RPMI8226 (cell line): ENCODE measurements at places on chromosomes 7 and 10.

GRCh38 chr10:87706731-87707130 lies 47.1 kb downstream of the PAPSS2 start:
- no peak for DNase-seq

DNA sequence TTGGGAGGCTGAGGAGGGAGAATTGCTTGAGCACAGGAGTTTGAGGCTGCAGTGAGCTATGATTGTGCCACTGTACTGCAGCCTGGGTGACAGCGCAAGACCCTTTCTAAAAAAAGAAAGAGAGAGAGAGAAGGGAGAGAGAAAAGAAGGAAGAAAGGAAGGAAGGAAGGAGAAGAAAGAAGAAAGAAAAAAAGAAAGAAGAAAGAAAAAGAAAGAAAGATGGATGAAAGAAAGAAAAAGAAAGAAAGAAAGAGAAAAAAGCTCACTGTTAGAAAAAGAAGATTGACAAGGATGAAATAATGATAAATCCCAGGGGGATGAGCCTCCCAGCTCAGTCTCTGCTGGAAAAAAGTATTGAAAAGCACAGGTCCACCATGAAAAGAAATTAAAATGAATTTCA lies 22.8 kb upstream of the CARD11 start:
- DNase-seq, result no peak

DNA sequence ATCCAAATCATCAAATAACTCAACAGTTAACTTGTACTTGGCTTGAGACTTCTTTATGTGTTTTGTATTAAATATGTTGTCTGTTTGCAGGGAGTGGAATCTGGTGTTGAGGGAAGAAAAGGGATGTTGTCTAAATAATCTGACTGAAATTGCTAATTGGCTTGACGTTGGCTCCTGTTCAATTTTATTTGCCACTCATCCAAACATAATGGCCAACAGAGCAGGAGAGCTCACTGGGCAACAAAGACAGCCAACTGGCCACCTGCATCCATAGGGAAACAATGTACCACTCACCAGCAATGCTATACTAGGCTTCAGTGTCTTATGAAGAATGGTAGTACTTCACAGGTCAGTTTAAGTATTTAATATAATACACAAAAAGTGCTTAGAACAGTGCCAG lies 80.5 kb downstream of the FAM13C start:
- DNase-seq, result no peak

DNA sequence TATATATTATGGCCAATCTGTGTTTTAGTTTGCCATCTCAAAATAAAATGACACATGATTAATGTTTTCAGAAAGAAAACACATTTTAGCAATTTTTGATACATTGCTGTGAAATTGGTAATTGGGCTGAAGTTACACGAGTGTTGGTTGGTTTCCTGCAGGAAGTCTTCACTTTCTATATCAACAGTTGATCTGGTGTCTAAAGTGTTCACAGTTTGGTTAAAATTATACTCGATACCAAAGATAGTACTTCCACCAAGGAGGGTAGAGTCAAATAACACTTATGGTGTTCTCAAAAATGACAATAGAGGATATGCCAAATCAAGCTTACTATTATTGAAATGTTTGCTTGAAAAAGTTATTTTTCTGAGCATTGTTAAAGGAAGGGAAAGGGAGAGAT lies 120.3 kb upstream of the GLCCI1 start:
- DNase-seq, result no peak

DNA sequence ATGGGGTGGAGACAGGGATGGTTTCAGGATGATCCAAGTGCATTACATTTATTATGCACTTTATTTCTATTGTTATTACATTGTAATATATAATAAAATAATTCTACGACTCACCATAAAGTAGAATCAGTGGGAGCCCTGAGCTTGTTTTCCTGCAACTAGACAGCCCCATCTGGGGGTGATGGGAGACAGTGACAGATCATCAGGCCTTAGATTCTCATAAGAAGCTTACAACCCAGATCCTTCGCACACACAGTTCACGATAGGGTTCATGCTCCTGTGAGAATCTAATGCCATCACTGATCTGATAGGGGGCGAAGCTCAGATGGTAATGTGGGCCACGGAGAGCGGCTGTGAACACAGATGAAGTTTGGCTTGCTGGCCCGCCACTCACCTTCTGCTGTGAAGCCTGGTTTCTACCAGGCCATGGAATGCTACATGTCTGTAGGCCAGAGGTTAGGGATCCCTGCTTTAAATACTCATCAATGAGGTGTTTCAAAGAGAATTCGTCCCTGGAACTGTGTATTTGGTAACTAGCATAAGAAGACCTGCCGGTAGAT lies 21.2 kb upstream of the PRKCQ start:
- DNase-seq, result no peak

GRCh38 chr7:66138994-66139752 lies 24.5 kb downstream of the CRCP start:
- no peak for DNase-seq

DNA sequence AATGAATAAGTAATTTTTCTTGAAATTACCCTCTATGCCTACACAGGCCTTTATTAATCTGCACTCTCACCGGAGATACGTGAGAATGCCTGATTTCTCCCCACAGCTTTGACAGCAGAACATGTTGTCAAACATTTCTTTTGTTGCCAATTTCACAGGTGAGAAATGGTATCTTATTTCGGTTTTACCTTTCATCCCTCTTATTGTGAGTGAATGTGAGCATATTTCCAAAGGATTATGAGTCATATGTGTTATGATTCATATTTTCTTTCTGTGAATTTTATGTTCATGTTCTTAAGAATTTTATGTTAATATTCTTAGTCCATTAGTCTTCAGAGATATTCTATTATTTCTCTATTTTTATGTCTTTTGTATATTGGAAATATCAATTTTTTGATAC lies 965.1 kb downstream of the CCSER2 start:
- no peak for DNase-seq

DNA sequence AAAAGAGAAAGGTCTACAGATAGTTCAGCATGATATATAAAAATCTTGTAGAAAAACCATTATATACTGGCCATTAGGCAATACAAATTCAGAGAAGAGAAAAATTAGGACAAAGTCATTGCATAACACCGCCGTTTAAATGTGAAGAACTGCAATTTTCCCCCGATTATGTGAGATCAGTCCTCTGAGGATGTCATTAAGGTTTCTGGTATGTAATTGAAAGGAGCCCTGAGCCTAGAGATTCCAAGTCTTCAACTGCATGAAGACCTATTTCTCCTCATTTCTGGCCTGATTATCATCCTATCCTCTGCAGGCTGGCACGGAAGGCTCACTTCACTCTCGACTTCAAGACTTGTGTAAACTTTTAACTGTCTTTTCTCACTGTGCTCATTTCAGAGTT lies 395.3 kb downstream of the GALNT17 start:
- DNase-seq, result no peak

GRCh38 chr10:78829565-78829964 lies 239.2 kb upstream of the ZMIZ1 start:
- DNase-seq, result no peak

DNA sequence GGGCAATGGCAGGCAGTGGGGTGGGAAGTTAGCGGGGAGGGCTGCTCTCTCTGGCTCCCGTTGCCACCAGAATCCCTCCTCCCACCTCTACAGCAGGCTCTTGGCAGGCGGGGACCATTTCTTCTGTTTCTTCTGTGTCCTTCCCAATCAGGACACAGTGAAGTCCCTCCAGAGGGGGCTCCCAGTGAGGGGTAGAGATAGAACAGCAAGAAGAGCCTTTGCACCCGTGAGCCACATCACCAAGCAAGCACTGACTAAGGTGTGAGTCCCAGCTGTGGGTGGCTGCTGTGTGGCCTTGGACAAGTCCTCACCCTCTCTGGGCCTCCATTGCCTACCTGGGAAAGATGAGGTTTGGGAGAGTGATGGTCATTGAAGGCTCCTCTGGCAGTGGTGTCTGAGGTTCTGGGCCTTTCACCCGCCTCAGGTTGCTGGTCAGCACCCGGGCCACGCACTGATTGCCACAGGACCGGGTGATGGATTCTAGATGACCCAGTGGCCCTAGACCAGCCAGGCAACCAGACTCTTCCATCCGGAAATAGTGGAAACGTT lies 26.0 kb upstream of the PCBD1 start:
- DNase-seq, result no peak

- no peak for DNase-seq
These were observed 377.9 kb downstream of the DNAJB9 start for GRCh38 chr7:108947526-108947925.

DNA sequence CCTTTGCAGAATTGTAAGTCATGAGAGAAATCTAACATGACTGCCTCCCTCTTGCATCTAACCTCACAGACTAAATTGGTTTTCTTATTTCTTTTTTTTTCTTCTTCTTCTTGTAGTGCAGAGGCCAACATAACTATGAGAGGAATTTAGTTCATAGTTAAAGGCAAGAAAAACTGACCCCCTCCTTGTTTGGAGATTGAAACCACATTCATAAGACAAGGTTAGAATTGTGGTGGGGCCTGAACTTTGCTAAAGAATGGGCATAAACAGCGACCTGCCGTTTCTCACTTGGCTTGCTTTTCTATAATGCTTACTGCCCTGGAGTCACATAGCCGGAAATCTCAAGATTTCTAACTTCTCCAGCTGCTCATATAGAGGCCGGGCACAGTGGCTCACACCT lies 2.4 kb upstream of the POLM start:
- DNase-seq, result no peak

DNA sequence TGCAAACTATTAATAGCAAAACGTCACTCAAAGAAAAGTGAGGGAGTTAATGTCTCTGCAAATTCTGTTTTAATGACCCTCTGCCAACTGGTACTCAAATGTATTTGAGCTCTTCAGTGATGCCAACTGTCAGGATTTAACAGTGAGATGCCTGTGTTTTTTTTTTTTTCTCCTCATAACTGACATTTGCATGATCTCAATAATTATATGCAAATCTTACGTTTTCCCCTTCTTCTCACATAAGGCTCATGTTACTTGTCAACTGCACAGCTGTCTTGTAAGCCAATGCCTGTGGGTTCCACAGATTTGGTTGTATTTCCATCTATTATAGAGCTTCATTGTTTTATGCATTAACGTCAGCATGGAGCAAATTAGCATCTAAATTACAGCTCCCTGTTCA lies 38.2 kb downstream of the PPP1R3A start:
- DNase-seq, result no peak

- DNase-seq, result no peak
These were observed 35.8 kb downstream of the CAMK2B start for GRCh38 chr7:44289341-44290251.

GRCh38 chr10:44971935-44972757 lies 6.5 kb downstream of the DEPP1 start:
- no peak for DNase-seq

DNA sequence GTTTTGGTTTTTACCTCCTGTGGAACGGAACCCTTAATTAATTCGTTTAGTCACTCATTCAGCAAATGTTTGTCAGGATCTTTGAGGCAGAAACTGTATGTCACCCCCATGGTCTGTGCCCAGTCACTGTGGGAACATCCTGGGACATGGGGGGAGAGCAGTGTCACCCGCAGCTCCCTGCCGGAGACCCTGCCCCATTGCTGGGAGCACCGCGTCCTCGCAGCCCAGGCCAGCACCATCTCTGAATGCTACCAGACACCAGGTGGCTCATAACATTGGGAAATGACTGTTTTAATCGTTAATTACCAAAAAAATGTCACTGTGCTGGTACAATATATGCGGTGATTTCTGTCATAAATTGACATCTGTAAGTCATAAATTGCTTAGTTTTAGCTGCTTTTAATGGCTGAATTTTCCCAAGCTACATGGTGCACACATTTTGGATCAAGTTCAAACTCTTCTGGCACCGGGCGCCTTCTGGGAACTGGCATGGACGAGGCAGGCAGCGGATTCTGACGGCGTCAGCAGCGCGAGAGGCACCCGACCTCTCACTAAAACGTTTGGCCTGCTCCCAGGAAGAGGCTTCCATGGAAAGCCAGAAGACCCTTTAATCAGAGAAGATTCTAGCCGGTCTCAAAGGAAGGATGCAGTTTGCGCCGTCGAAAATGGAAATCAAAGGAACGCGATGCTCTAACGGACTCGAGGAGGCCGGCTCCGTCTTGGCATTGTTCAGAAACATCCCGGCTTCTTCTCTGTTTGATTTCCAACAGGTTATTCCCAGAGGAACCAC lies 184.2 kb downstream of the ADARB2 start:
- no peak for DNase-seq

- DNase-seq, result no peak
These were observed 272.7 kb downstream of the RPS24 start for GRCh38 chr10:78306358-78306757.

DNA sequence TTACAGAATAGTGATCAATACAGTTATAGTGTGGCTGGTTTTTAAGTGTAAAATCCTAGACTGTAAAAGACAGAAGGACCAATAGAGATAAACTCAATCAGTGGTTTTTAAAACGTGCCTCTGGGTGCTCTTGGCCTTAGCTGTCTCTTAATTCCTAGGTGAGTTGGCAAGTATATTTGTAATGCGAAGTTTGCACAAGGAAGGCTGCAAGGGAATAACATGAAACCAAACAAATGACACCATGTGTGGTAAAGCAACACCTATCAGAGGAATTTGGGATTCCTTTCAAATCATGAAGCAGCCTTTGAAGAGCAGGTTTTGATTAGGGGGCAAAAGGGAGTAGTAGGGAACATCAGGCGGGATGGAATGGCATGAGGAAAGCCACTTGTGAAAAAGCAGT lies 284.6 kb downstream of the INHBA start:
- DNase-seq, result no peak

DNA sequence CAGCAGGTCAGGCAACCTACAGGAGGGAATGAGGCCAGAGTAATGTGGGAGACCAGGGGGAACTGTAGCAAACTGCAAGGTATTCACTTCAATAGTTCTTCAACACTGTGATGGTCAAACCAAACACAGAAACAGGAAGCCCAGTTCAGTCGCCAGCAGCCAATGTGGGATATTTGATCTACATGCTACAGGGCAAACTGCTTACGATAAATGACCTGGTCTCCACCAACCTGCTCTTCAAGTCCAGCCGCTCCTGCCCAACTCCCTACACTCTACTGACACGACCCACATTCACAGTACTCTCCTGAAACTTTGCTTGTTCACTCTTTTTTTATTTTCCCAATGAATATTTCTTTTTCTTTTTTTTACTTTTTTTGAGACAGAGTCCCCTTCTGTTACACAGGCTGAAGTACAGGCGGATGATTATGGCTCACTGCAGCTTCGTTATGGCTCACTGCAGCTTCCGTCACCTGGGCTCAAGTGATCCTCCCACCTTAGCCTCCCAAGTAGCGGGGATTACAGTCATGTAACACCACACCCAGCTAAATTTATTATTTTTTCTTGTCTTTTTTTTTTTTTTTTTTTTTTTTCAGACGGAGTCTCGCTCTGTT lies 42.1 kb downstream of the MDH2 start:
- DNase-seq, result no peak

- DNase-seq, result peak; percentile 92
These were observed 69.0 kb upstream of the PDCD4 start for GRCh38 chr10:110802551-110803238.

DNA sequence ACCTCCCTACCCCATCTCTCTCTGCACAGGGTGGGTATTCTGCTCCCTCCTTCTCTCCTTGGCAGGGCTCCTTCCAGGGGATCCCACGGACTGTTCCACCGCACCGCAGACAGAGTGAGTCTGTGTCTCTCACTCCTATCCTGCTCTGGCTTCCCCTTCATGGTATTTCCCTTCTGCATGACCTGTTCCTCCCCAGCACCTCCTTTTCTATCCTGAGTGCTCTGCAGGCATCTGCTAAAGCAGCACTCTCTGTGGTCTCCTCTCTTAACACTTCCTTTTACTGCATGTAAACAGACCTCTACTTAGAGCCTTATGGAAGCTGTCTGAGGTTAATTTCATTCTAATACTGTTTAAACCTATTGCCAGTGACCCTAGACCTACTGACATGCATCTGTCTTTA lies 171.5 kb downstream of the CCSER2 start:
- DNase-seq, result no peak
